ENCODE measurements at places on chromosomes 3 and 15. TPM values are rescaled to one million over a fixed set of nuclear protein-coding genes. Genes with fewer than 3 reads are reported as not detected.

The CCR1 gene
- total RNA-seq: 0.87 TPM

The DLL4 gene
- 0.66 TPM for total RNA-seq

The SH2D7 gene
- total RNA-seq: not detected

The UBA5 gene
- total RNA-seq: 52.1 TPM

The PCSK6 gene
- 1.2 TPM for total RNA-seq

The REC114 gene
- not detected for total RNA-seq

The PDZRN3 gene
- total RNA-seq: 27.7 TPM

The SLC22A14 gene
- not detected for total RNA-seq

The SNTN gene
- not detected for total RNA-seq

The PLA2G4E gene
- total RNA-seq: not detected
